ENCODE measurements at places on chromosomes 2 and 18.

DNA sequence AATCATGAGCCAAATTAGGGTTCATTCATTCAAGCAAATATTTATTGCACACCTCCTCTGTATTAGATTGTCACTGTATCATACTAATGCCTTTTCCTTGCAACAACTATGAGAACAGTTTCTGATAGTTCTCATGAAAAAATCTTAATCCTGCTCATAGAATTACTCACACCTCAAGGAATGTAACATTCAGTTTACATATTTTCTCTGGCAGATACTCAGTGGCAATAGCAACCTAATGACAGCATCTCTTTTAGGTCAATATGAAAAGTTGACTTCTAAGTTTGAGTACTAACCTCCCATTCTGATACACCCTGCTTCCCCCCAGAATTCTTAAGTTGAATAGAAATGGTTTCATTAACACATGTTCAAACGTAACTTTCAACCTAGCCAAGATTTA lies 132.0 kb downstream of the VWC2L start:
- no peak for DNase-seq

DNA sequence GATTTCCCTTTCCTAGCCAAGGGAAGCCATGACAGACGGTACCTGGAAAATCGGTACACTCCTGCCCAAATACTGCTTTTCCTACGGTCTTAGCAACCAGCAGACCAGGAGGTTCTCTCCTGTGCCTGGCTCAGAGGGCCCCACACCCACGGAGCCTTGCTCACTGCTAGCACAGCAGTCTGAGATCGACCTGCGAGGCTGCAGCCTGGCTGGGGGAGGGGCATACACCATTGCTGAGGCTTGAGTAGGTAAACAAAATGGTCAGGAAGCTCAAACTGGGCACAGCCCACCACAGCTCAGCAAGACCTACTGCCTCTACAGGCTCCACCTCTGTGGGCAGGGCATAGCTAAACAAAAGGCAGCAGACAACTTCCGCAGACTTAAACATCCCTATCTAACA lies 6.8 kb upstream of the CD207 start:
- DNase-seq: no peak

GRCh38 chr2:188380280-188380679 lies 88.6 kb downstream of the GULP1 start:
- no peak for DNase-seq

- DNase-seq: no peak
These were observed 278.4 kb upstream of the DDX18 start for GRCh38 chr2:117536139-117536538.

DNA sequence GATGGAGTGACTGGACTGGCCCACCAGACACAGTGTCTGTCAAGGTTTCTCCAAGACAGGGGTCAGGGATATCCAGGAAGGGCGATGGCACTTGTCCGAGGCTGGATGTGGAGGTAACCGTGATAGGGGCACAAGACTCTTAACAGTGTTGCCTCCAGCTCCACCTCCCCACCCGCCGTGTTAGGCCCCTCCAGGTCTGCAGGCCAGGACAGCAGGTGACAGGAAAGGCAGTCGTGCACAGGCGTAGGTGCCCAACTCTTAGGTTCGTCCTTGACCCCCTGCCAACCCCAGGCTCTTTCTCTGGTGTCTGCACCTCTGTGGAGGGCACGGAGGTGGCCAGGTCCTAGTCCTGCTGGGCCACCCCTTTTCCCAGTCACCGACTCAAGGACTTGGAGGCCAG lies 10.1 kb downstream of the ITM2C start:
- DNase-seq: no peak

GRCh38 chr2:191869781-191870180 lies 22.9 kb upstream of the CAVIN2 start:
- no peak for DNase-seq

GRCh38 chr2:38432820-38433606 lies 55.9 kb upstream of the ATL2 start:
- DNase-seq: no peak

DNA sequence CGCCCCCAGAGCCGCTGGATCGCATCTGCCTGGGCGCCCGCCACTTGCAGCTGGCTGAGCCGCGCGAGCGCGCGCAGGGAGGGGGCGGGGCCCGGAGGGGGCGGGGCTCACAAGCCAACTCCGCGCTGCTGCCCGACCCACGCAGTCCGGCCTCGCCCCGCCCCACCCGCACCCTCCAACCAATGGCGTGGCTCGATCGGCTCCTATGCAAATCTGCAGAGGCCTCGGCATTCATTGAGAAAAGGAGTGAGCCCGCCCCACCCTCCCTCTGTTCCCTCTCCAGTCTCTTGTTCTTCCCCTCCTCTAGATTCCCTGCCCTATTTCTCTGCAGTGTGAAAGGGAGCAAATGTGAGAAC lies at the start of gene ALK:
Gene ALK (minus strand): TSS at position 27 of the 356 bp plus-strand sequence. CDS start 927 bp downstream, outside the sequence.
- DNase-seq: peak; percentile 95

DNA sequence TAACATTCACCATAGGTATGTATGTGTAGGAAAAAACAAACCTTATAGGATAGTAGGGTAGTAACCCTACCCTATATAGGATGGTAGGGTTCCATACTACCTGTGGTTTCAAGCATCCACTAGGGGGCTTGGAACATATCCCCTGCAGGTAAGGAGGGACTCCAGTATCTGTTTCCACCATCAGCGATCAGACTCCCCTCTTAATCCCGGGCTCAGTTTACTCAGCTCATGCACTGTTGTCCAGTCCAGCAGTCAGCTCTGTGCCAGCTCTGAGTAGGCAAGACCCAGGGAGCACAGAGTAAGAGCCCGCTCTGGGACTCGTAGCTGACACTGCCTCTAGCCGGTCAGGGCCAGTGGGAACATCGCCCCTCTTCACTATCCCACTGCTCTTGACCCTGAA lies 61.7 kb downstream of the MEX3C start:
- DNase-seq: no peak

DNA sequence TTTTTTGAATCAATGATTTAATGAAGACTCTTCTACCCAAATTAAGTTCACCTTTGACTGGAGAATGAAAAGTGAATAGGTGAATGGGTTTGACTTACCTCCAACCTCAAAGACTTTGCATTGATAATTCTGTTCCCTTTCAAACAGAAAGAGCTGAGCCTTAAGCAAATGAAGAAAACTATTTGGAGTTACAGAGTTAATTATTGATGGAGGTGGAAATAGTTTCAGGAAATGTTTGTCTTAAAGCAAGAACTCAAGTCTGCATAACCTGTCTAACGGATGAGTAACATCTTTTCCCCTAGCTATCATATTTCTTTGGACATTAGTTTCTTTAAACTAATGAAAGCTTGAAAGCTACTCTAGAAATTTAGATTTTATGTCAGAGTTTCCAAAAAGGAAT lies 166.5 kb downstream of the CERS6 start:
- no peak for DNase-seq

DNA sequence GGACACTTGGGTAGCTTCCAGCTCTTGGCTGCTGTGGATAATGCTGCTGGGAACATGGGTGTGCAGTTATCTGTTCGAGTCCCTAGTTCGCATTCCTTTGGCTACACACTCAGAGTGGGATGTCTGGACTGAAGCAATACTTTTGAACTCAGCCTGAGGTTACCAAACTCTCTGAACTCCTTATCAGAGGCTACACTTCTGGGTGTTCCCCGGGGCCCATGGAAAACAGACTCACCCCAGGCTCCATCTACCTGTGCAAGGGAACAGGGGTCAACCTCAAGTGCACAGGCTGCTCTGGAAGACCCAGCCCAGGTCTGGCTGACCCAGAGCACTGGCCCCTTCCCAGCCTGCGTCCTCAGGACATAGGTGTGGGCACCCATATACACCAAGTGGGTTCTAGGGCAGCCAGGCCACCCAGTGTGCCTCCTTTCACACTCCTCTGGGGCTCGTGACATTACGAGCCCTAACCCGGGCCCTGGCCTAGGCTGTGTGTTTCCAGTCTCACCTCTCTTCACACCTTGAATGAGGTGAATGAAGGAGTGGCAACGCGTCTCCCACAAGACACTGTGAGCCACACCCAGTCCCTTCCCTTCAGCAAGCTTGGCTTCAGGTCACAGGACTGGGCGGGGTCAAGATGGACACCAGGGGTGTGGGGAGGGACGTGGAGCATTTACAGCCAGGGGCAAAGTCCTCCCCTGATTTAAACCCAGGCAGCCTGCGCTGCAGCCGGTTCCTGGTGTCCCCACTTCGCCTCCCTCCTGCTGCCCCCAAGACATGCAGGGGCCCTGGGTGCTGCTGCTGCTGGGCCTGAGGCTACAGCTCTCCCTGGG lies at the start of gene ALPI:
Gene ALPI (plus strand): TSS at position 728 of the 830 bp plus-strand sequence. CDS start 47 bp downstream, at position 775.
- no peak for DNase-seq

- DNase-seq: no peak
These were observed 684.0 kb upstream of the ZEB2 start for GRCh38 chr2:145203891-145204290.

- DNase-seq: no peak
These were observed 146.5 kb downstream of the CABLES1 start for GRCh38 chr18:23281626-23282436.

- no peak for DNase-seq
These were observed 422.1 kb upstream of the DSEL start for GRCh38 chr18:67938660-67939059.

DNA sequence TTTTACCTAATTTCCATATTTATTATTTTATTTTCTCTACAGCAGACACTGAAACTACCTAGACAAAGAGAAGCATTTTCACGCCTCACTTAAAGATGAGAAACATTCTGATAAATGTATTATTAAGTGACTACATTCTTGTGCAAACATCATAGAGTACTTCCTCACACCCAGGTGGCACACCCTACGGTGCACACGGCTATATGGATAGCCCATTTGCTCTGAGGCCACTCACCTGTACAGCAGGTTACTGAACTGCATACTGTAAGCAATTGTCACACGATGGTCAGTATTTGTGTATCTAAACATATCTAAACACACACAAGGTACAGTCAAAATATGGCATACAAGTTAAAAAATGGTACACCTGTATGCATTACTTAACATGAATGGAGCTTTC lies 481.4 kb downstream of the CMPK2 start:
- no peak for DNase-seq

DNA sequence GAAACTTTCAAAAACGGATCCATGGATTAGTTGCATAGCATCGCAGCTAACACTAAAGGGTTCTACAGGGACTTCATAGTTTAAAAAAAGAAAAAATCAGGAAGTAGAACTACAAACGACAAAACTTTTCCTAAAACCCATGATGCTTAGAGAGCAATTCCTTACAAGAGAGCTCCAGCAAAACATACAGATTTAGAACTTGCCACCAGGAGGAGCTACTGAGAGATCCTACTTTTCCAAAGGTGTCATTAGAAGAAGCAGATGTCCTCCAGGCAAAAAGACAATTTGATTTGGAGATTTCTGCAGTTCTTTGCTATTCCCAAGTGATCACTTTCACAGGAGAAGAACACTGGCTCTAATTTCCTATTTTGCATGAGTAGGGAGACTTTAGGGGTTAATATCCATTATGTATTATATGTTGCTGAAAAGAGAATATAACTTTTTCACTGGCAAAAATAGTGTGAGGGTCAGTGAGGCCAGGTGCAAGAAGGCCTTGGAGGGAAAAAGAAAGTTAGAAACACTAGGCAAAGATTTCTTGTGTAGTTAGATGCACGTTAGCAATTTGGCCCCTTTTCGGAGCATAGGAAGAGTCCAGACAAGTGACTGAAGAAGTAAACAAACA lies 436.2 kb downstream of the SUCLG1 start:
- peak; percentile 63 for DNase-seq

DNA sequence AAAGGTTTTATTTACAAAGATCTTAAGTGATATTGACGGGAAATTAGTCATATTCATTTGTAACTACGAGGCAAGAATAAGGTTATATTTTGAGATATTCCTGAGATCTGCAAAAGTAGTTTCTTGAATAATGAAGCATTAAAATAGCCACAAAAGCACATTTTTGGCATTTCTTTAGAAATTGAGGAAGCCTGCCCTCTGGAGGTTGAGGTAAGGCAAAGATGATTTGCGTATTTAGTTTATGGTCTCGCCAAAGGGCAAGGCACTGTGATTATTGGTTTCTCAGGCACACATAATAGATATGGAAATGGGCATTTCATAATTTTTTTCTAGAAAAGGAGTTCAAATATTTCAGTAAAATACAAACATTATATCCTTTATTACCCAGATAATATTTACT lies 143.7 kb upstream of the RPRM start:
- no peak for DNase-seq

- DNase-seq: no peak
These were observed 26.4 kb upstream of the TDRD15 start for GRCh38 chr2:21097331-21097730.

DNA sequence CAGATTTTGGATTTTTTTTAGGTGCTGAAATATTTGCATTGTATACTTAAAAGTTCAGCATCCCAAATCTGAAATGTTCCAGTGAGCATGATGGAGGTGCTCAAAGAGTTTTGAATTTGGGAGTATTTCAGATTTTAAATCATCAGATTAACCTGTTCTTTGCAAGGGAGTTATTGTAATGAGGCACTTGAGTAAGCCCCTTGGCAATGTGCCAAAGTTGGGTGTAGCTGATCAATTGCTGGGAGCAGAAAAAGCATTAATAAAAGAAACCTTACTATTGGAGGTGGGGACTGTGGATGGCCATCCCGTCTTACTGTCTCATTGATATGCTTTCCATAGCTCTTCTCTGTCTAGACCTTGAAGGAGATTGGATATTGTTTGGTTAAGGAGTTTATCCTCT lies 28.3 kb downstream of the MALT1 start:
- no peak for DNase-seq

GRCh38 chr2:95009412-95009811 lies 16.1 kb upstream of the MAL start:
- DNase-seq: no peak

DNA sequence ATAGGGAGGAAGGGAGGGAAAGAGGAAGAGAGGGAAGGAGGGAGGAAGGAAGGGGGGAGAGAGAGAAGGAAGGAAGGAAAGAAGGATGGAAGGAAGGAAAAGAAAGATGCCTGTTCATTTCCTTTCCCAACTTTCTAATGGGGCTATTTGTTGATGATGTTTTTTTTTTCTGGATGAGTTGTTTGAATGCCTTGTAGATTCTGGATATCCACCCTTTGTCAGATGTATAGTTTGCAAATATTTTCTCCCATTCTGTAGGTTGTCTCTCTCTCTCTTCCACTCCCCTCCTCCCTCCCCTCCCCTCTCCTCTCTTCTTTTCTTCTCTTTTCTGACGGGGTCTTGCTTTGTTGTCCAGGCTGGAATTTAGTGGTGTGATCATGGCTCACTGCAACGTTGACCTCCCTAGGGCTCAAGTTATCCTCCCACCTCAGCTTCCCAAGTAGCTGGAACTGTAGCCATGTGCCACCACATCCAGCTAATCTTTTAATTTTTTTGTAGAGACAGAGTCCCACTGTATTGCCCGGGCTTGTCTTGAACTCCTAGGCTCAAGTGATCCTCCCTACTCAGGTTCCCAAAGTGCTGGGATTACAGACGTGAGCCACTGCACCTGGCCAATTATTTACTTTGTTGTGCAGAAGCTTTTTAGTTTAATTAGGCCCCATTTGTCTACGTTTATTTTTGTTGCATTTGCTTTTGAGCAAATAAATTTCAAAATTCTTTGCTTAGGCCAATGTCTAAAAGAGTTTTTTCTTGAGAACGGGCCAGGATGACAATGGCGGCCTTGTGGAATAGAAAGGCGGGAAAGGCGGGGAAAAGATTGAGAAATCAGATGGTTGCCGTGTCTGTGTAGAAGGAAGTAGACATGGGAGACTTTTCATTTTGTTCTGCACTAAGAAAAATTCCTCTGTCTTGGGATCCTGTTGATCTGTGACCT lies 57.3 kb upstream of the FAM117B start:
- no peak for DNase-seq

- no peak for DNase-seq
These were observed 1.7 kb upstream of the SMAD2 start for GRCh38 chr18:47932190-47932589.

- no peak for DNase-seq
These were observed 1142.0 kb upstream of the PIK3C3 start for GRCh38 chr18:40812981-40813515.

GRCh38 chr2:1663621-1664020 lies 80.7 kb downstream of the PXDN start:
- DNase-seq: no peak

- no peak for DNase-seq
These were observed 59.7 kb upstream of the GALNT5 start for GRCh38 chr2:157197848-157198247.
